ENCODE measurements at places on chromosomes 6 and 20.

DNA sequence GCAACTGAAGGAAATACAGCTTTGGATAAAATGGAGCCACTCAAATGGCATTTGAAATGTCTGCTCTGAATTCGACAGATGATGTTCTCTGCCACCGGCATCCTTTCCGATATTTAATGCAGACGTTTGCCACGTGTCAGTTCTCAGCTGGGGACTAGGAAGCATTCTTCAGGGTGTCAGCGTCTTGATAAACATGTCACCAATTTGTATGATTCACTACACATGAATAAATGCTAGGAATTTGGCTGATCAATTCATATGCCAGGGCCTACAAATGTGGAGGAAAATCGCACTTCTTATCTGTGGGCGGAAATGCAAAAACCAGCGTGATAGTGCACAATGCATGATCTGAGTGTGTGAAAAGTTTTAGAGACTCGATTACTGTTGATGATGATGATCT lies 169.5 kb downstream of the SLC24A3 start:
- DNase-seq: no peak

- DNase-seq: no peak
Observed at GRCh38 chr6:161353208-161353613, 79.3 kb upstream of the AGPAT4 start.

DNA sequence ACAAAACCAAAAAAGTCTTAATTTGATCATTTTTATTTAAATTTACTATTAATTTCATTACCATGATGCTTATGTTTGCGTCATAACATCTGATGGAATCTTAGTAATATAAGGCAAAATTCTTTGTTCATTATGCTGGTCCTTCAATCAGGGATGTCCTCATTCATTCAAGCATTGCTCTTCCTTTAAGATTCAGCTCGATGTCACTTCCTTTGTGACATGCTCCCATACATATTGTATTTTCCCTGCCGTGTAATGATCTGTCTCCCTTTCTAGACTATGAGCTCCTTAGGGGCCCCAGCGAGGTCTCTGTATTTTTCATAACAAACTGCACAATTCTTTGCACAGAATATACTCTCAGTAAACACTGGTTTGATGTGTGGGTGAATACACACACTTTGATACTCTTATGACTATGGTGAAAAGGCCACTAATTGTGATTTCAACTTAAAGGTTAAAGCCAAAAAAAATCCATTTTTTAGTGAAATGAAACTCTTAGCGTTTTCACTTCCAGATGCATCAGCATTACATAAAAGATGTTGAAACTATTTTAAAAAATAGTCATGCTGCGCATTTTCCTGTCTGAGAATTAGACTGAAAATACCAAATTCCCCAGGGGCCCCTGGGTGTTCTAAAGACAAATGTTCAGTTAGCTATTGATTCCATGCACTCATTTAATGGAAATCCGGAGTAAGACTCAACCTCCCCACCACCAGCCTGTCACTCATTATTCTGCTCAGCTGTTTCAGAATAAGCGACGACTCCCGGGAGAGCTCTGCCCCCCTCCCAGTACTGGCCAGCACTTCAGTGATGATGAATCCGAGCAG lies 169.7 kb downstream of the ATXN1 start:
- DNase-seq: no peak

DNA sequence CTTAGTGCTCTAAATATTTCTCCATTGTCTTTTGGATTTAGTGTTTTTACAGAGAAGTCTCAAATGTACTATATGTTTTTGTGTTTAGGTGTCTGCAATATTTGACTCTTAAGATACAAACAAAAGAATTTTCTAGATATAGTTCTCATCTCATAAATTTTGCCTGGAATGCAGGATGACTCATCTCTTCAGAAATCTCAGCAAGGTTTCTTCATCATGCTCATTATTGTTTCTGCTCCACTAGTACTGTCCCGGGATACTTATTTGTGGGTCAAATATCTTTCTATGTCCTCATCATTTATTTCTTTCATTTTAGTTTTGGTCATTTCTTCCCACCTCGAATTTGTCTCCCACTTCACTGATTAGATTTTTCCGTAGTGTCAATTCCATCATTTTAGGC lies 9.5 kb downstream of the AHI1 start:
- DNase-seq: no peak

GRCh38 chr20:15111654-15112053 lies 774.2 kb upstream of the FLRT3 start:
- no peak for DNase-seq

DNA sequence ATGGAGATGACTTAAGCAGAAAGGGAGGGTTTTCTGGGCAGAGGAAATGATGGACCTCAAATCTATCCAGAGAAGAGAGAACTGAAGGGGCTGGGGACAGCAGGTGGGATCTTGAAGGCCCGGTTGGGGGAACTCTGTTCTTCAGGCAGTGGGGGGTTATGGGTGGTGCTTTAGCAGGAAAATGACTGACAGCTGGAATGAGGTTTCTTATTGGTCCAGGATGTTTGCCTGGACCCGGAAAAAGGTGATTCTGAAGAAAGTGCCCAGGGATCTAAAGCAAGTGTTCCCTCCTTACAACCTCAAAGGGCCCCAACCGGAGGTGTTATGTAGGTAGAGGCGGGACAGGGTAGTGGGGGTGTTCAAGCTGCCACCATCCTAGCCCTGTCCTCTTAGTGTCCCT lies 11.3 kb upstream of the LKAAEAR1 start:
- no peak for DNase-seq

GRCh38 chr6:1039191-1039590 lies 272.7 kb upstream of the FOXQ1 start:
- no peak for DNase-seq

- DNase-seq: no peak
Observed at GRCh38 chr6:39298061-39298460, 16.2 kb downstream of the KCNK17 start.

- DNase-seq: no peak
Observed at GRCh38 chr6:127403636-127404035, 55.6 kb downstream of the KIAA0408 start.

DNA sequence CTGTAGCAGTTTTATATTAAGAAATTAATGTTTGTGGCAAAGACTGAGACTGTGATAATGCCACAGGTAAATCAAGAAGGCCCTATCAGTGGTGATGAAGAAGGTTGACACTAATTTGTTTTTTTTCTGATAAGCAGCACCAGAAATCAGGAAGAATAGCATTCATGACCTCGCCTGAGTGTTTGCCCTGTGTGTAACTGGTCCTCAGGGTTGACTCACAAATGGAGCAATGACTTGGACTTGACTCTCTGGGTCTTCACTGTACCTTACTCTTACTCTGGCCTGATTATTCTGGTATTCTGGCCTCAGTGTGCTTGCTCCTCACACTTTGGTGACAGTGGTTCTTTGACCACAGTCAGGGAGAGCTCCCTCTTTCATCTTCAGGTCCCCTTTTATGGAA lies 243.9 kb downstream of the HAO1 start:
- DNase-seq: no peak
